Hypothalamus (tissue), 51 donors: ENCODE measurements at places on chromosomes 1 and 21.

DNA sequence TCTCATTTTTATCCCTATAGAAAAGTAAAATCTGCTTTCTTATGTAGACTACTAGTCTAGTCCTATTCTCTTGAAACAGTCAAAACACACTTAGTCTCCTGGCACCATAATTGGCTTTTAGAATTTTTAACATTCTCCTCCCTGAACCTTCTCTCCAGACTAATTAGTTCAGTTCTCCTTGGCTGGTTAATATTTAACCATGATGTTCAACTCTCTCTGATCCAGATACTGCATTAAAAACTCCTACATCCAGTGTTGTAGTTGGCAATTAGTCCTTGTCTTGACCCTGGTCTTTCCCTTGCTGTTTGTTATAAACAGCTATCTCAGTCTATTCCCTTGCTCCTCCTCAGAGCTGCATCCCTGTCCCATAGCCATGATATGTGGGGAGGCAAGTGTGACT is 422.9 kb upstream of the BEND5 start:
- no peak for DNase-seq

DNA sequence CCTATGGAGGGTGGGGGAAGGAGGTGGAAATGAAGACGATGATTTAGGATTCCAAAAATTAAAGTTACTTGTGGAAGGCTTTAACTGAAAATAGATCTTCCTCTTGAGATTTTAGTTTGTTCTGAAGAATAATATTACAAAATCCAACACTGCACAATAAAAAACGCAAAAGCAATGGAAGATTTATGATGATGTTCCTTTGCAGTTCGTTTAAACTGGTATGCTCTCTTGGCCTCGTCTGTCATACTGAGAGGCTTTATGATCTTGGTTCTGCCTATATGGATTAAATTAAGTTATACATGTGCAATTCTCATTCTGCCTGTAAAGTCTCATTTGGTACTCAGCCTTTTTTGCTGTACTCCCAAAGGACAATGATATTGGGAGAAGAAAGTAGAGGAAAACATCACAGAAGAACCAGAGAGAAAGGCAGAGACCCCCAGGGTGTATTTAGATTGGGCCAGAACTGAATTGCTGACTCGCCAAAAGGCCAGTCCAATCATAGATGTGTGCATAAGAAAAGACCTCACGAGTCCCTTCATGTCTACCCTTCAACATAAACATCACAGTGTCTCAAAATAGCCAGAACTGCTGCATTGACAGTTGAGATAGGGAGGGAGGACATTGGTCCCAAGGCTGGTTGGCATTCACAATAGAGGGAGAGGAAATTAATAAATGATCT is 188.6 kb downstream of the GREM2 start:
- no peak for DNase-seq

DNA sequence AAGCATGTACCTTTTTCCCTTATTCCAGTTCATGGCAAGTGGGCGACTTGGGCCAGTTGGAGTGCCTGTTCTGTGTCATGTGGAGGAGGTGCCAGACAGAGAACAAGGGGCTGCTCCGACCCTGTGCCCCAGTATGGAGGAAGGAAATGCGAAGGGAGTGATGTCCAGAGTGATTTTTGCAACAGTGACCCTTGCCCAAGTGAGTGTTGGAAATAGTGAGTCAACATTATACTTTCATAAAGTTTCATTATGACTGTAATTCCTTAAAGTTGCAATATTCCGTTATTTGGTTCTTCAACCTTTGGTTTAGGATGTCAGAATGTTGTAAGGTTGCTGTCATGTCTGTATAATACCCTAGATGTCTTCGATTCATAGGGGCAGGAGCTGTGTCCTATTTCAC is 230.5 kb downstream of the TPR start:
- no peak for DNase-seq

GRCh38 chr1:219573960-219574359 is 38.9 kb downstream of the ZC3H11B start:
- no peak for DNase-seq

DNA sequence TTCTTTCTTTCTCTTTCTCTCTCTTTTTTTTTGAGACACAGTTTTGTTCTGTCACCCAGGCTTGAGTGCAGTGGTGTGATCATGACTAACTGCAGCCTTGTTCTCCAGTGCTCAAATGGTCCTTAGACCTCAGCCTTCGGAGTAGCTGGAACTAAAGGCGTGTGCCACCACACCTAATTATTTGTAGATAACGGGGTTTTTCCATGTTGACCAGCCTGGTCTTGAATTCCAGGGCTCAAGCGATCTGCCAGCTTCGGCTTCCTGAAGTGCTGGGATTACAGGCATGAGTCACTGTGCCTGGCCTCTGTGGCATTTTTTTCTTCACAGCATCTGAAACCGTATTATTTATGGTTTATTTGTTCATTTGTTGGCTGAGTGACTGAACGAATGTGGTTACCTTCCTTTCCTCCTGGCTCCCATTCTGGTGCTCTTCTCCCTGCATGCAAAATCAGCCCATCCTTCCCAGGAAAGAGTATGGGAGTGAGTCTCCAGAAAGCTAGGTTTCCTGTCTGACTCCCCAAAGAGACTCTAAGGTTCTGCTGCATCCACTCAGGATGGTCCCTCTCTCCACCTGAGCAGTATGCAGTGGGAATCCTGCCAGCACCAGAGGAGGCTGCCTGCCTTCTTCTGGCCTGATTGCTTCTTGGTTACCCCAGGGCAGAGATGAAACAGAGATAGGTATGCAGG is 155.0 kb upstream of the BEND5 start:
- no peak for DNase-seq
